ENCODE measurements at places on chromosomes 5 and 9.

DNA sequence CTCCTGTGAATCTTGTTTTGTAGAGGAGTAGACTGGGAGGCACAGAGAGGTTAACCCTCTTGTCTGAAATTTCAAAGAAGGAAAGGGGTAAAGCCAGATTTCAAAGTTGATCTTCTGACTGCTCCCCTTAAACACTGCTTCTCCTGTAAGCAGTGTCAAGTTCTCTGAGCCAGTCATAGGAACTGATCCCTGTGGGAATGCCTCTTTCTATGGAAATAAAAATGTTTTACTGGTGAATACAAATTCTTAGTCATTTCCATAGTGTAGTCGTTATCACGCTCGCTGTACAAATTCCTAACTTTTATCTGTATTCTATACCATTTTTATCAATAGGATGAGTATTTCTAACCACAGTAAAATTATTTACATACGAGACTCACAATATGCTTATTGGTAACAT lies 66.3 kb upstream of the PRRC1 start:
- no peak for DNase-seq

GRCh38 chr9:78218890-78219289 lies 17.0 kb upstream of the CEP78 start:
- no peak for DNase-seq

DNA sequence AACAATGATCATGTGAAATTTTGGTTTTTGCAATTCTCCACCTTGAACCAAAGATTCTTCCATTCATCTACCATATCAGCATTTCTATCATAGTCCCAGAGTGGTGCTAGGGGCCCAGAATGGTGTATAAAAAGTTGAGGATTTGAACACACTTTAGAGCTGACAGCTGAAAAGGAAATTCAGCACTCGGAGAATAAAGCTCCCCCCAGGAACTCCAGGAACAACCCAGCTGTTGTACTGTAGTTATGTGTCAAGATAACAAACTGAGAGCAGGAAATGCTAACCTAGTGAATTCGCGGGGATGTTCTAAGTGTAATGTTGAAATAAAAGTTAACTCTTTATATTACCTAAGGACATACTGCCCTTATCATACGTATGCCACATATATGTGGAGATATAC lies 216.7 kb downstream of the NFIB start:
- no peak for DNase-seq

GRCh38 chr5:178116143-178116885 lies 3.0 kb downstream of the N4BP3 start:
- DNase-seq, result peak; percentile 72

DNA sequence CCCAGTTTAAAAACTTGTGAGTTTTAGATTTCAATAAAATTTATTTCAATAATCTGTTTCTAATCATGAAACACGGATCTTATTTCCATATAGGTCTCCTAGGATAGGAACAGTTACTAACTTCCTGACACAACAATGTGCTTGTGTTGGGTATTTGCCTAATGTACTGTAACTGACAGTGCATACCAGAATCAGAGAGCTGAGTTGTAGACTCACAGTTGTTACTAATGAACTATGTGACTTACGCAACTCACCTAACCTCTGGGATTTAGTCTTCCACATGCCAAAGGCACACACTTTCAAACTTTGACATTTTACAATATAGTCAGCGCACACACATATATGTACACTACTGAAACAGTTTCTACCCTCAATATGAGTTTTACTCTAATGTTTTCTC lies 77.7 kb downstream of the HOMER1 start:
- DNase-seq, result no peak

DNA sequence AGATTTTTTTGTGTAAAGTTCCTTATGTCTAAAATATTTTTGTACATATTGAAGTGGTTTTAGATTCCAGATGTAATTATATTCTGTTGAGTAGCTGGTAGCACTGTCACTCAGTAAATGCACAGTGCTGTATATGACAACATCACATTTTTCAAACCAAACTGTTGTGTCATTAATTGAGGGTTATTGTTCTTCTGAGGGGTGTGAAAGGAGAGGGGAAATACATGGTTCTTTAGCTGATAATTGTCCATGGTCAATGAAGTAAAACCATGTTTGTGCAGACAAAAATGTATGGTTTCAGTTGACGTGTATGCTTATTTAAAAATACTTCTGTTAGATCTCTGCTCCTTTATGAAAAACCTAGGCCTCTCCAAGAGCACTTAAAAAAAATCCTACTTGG lies 3.3 kb downstream of the ZNF462 start:
- no peak for DNase-seq

- no peak for DNase-seq
These were observed 20.0 kb downstream of the SLC30A5 start for GRCh38 chr5:69113851-69114250.

DNA sequence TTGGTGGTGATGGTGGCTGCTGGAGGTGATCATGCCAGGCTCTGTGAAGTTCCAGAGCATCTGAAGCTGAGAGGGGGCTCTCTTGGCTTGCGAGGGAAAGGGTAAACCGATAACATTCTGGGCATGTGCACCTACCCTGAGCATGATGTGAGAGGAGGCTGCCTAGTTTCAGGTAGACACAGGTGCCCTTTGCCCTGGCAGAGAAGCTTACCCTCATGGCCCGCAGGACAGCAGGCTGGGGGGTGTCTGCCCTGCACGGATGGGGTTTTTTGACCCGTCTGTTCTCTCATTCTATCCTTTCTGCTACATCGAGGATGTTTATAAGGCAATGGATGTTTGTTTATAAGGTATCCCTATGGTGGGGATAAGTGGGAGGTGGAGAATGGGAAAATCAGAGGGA lies 132.9 kb downstream of the WDR41 start:
- DNase-seq, result no peak

DNA sequence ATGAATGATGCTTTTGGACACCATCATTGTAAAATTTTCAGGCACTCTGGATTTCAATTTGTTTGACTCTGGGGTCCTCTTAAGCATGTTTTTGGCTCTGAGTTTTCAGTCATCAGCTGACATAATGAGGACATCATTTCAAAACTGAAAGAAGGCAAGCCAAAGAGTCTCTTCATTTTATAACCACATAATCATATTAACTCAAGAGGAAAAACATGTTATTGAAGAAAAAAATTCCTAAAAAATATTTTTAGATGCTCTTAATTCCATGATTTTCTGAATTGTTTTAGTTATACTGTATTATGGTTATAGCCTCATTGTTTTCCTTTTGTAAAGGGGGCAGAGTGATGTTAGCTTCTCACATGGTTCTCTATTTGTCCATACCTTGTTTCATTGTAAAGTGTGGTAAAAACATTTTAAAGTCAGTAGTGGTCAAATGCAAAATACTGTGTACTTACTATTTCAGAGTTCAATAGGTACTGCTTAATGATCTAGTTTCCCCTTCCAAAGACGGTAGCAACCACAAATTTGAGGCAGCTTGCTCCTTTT lies 472.1 kb downstream of the DMRT2 start:
- no peak for DNase-seq

- DNase-seq, result no peak
These were observed 697 bp downstream of the SLC1A1 start for GRCh38 chr9:4490705-4491625.

- no peak for DNase-seq
These were observed 317.0 kb upstream of the ADCY2 start for GRCh38 chr5:7078901-7079300.

GRCh38 chr5:176901260-176902101 lies 2.3 kb upstream of the HK3 start:
- DNase-seq, result no peak

- no peak for DNase-seq
These were observed 130.2 kb upstream of the ELL2 start for GRCh38 chr5:96091874-96092273.

DNA sequence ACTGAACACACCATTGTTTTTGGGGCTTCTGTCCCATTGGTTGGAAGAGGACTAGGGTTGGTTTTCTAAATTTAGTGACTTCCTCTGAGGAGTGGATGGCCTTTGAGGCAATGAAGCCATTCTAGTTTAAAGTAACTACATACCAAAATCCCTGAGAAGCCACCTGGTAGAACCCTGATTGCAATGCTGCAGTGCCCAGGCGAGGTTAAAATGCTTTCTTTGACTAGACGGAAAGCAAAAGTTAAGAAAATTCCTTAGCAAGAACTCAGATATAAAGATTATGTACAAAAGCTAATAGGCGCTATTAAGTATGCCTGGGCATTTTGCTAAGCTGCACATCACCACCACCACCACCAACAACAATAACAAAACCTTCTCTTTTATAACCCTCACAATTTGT lies 20.6 kb downstream of the GLRX start:
- no peak for DNase-seq

DNA sequence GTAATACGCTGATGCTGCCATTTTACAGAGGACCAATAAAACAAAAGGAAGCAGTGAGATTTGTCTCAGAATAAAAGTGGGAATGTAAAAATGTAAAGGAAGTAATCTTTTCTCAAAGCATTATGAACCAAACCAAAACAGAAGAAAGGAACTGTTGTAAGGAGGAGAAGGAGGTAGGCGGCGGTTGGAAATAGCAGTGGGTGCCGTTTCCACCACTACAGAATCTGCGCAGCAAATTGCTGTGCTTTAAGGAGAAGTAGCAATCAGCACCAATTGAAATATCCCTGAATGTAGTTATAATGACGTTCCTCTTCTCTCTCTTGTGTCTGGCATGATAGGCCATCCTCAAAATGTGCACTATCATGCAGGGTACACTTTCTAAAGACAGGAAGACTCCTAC lies 455.1 kb upstream of the TLE4 start:
- no peak for DNase-seq

Data from T-helper 1 cell (primary cell).